GM12891 (cell line): ENCODE measurements at places on chromosomes 13 and 19.

DNA sequence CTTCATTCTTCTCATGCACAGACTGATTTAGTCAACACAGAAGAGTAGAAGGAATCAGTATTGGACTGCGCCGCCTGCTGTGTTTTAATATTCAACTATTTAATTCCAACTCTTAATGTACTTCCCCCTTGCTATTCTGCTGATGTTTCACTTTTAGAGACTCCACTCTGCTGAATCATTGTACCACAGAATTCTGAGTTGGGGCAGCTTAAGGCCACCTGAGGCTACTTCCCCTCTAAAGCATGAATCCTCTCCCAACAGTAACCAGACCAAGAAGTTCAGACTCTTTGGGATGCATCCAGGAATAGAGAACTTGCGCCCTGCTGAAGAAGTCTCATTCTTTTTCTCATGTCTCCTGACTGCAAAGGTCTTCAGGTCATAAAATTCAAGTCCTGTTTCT lies 708.8 kb downstream of the UQCRFS1 start:
- no peak for DNase-seq

DNA sequence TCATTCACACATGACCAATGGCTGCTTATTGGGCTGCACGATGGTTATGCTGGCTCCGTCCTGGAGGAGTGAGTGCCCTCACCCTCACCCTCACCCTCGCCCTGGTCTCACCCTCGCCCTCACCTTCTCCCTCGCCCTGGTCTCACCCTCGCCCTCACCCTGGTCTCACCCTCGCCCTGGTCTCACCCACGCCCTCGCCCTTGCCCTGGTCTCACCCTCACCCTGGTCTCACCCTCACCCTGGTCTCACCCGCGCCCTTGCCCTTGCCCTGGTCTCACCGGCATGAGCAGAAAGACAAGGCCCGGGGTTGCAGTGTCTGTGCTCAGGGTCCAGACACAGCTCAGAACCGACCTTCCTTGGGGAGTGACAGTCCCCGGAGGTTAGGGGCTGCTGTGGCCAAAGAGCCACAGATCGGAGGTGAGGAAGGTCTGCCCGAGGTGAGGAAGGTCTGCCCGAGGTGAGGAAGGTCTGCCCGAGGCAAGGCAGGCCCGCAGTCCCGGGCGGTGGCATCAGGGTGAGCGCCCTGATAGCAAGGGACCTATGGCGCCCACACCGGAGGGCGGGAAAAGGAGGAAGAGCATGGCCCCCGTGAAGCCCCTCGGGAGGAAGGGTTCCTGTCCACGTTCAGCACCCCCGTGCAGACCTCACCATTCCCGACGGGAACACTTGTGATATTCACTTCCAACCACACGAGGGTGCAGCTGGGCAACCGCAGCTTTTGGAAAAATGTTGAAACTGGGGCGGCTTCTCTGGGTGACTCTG lies 65.6 kb downstream of the MCF2L start:
- DNase-seq = no peak

DNA sequence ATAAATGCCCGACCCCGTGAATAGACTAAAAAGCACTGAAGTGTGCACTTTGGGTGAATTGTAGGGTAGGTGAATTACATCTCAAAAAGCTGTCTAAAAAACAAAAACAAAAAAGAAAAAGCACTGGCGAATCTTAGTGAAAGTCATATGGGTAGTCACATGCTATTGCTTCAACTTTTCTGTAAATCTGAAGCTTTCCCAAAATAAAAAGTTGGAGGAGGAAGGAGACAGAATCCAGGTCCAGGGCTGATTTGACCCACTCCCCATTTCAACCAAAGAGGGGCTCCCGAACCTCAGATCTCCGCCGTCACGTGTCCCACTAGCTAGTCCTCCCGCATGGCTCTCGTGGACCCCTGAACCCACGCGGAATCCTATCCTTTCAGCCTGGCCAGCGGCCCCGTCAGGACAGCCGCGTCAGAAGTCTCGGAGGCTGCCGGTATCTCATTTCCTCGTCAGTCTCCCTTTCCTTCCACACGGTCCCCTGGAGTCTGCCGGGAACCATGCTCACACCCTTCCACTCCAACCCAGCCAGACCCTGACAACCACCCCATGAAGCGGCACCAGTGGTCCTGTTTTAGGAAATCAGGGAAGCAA lies 6.1 kb downstream of the PPP1R12C start:
- DNase-seq = no peak

DNA sequence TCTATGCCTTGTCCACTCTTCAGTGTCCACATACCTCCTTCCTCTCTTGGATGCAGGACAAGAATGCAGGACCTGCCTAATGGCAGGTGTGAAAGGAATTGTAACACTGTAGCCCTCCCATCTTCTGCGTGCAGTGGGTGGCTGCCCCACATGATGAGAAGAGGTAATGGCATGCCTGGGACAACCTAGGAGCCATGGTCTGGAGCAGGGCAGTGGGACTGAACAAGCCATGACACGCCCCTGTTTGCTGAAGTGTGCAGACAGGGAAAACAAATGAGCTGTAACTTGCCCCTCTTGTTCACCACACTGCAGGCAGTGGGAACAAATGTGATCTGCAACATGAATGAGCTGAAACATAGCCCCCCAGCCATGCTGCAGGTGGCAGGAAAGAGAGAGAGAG lies 192.2 kb downstream of the PCDH17 start:
- no peak for DNase-seq

- DNase-seq = no peak
Observed at GRCh38 chr13:113796964-113797676, 38.1 kb downstream of the TMEM255B start.

- DNase-seq = no peak
Observed at GRCh38 chr13:91174886-91175501, 172.5 kb upstream of the MIR17HG start.

DNA sequence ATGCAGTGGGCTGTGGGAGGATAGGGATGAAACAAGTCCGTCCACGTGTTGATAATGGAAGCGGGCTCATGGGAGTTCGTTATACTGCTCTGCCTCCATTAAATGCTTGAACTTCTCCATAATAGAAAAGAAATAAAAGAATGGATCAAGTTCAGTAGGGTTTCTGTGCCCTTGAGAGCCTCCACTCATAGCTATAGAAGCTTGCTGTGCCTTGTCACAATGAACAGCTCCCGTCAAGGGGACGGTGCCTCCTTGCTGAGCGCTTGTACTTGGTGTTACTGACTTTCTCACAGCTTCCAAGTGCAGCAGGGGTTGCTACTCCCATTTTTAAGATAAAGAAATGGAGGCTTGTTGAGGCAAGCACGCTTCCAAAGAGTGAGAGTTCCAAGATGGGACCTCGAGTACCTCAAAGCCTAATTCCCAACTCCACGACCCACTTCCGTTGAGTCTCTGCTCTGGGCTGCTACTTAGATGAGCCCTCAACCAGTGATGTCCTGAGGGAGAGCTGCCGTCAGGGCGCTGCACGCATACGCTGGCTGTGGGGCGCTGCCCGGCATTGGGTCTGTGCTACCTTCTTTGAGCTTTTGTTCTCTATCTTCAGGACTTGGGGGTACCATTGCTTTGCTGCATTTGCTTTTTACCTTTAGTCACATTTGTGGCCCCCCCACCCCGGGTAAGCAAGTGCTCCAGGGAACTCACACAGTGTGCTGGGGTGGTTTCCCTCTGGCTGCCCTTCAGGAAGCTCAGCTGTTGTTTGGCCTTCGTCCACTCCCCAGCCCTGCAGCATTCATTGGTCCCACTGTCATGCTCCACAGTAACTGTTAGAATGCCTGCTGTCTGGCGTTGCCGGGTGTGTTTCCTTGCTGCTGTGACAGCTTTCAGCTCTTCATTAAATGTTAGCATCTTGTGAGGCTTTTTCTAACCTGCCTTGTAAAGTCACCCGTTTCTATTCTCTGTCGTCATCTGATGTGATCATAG lies 9.5 kb downstream of the SNRNP70 start:
- no peak for DNase-seq

- DNase-seq = no peak
Observed at GRCh38 chr19:1719519-1719918, 33.8 kb upstream of the ONECUT3 start.

DNA sequence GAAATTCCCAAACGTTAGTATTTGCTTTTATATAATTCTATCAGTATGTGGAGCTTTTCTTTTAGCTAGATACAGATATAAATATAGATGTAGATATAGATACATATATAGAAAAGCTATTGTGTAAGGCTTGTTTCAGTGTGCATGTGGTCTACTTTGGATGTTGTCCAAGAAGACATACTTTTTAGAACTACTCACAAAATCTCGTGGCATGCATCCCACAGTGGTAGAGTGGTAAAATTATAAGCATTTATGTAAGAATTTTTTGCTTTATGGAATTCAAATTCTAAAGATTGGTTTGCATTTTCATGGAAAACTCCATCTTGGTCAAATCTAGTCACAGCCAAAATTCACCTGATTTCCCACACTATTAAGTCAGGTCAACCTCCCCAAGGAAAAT lies 880.4 kb downstream of the EFNB2 start:
- DNase-seq = no peak

DNA sequence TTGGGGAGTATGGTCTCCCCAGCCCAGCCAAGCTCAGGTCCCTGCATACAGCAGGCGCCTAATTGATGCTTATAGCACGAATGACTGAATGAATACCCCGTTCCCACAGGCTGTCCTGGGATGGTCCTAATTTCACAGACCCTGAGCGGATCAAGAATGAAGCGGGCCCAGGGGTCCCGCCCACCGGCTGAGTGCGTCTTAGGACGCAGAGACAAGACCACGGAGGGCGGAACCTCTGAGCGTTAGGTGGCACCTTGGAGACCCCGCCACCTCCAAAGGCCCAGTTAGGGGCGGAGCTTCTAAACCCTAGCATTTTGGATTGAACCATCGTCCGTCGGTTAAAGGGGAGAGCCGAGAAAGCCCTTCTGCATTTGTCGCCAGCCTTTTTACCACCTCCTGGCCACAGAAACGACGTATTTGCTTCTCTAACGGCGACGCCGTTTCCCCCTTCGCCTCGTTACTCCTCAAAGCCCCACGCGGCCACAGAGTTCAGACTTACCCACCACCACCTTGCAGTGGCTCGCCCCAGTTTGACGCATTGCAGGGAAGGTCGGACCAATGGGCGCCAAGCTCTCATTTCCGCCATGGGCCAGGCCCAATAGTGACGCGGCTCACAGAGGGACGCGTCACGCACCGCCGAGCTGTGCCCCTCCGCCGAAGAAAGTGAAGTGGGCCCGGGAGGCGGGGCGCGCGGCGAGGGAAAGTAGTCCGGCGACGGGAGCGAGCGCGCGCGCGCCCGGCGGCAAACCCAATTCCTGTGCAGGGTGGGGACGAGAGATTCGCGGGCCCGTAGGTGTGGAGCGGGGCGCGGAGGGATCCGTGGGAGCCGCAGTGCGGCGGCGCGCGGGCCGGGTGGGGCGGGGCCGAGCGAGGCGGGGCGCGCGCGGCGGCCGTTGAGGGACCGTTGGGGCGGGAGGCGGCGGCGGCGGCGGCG lies 479 bp upstream of the CALM3 start:
- DNase-seq = peak; percentile 95

GRCh38 chr13:91802957-91803356 lies 404.5 kb downstream of the GPC5 start:
- no peak for DNase-seq

GRCh38 chr19:29001597-29002245 lies 211.2 kb downstream of the UQCRFS1 start:
- no peak for DNase-seq

DNA sequence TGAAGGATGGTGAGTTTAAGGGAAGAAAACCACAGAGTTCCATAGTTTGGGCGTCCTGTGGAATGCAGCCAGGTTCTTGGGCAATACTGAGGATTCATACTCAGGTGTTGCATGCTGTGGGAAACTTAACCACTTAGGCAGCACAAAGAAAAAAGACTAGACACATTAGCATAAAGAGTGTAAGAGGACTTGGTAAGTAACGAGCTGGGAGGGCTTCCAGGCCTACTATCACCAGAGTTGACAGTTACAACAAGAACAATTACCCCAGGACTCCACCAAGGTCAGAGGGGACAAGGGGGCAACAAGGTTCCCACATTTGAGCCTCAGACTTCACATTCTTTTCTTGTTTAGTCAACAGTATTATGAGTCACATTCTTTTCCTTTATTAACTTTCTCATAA lies 33.2 kb downstream of the KCTD12 start:
- DNase-seq = no peak

GRCh38 chr19:47447470-47448359 lies 24.0 kb downstream of the SLC8A2 start:
- no peak for DNase-seq

DNA sequence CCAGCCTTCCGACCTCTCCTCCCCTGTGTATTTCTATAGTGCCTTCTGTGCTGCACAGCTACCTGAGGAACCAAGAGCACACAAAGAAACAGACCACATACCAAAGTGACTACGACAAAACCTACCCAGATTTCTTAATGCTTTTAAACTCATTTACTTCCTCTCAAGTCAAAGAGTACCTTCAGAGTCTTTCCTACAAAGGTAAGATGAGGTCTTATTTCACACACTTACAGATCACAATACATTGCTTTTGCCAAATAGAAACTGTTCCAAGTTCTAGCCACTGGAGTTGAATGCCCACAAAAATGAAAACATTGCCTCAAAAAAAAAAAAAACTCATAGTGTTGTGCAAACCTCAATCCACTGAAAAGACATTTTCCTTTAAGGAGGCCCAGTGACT lies 36.4 kb downstream of the TEX26 start:
- DNase-seq = no peak
